ENCODE measurements at places on chromosomes 7 and 10.

GRCh38 chr7:7971308-7972040, 2.9 kb downstream of the GLCCI1 start:
- DNase-seq, result no peak

GRCh38 chr7:148563583-148564274, 26.8 kb upstream of the C7orf33 start:
- DNase-seq, result no peak

DNA sequence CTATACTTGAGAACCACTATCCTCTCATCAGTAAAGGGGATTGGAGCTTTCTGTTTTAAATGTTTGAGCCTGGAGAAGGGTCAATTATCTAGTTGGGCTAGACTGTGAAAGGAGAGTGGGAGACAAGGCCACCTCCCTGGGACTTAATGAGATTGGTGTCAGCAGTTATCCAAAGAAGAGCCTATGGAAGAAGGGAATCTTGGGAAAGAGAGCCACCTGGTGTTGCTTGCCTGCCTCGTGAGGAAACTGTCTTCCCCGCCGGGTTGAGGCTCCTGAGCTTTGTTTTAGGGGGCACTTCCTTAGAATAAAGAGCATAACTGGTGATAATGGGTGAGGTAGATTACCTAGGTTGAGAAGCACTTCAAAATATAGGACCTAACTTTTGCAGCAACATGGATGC, 32.0 kb upstream of the ABCB4 start:
- DNase-seq, result no peak

- DNase-seq, result no peak
Observed at GRCh38 chr10:7895699-7896090, 77.4 kb downstream of the TAF3 start.

DNA sequence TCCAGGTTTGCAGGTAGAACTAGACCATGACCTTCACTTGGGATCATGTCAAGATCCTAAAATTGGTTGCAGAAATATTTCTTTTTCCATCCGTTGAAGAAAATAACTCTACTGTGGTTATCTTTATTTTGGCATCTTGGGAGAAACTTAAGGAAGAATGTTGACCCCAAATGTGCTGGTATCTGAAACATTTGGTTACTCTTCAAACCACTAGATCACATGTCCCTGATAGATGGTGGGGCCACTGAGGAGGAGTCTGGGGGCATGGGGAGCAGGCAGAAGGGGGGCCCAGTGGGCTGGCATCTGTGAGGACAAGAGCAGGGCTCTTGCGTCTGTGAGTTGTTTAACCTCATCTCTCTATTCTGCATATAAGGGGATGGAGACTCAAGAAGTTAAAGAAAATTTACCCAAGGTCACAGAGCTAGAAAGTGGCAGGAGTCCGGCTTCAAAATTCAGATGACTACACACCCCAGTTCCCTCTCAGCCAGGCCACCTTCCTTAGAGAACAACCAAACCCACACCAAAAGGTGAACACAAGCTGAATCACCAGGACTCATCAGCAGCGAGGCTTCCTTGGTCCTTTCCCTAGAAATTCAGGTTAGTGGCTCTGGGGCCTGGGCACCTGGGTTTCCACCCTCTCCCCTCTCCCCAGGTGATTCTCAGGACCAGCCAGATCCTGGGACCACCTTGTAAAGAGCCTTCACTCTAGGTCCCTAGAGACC, 40.6 kb upstream of the SRGN start:
- DNase-seq, result no peak

- no peak for DNase-seq
Observed at GRCh38 chr7:27513885-27514284, 148.8 kb downstream of the HIBADH start.

- no peak for DNase-seq
Observed at GRCh38 chr7:35495377-35495776, 199.6 kb downstream of the HERPUD2 start.

- peak; percentile 25 for DNase-seq
Observed at GRCh38 chr10:78973901-78974616, 94.7 kb upstream of the ZMIZ1 start.

GRCh38 chr10:47388879-47389278, 4.8 kb upstream of the ZNF488 start:
- no peak for DNase-seq

GRCh38 chr7:145605963-145606362, 510.6 kb upstream of the CNTNAP2 start:
- DNase-seq, result no peak

DNA sequence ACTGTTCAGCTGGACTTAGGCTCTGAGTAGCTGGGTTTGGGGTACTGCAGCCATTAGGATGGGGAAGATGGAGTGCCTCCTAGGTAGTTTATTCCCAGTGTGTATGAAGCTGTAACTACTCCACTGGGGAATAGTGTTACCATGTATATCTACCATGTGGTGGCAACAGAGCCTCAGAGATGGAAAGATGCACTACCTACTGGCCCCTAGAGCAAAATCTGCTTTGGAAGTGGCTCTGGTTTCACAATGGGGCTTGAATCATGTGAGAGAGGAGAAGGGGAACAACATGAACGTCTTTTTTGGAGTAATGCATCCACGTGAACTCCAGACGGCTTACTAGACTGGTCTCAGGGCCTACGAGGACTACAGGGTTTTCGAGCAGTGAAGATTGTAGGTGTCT, 167.3 kb downstream of the CALCR start:
- DNase-seq, result no peak

- no peak for DNase-seq
Observed at GRCh38 chr10:127522298-127522697, 26.8 kb upstream of the NPS start.

DNA sequence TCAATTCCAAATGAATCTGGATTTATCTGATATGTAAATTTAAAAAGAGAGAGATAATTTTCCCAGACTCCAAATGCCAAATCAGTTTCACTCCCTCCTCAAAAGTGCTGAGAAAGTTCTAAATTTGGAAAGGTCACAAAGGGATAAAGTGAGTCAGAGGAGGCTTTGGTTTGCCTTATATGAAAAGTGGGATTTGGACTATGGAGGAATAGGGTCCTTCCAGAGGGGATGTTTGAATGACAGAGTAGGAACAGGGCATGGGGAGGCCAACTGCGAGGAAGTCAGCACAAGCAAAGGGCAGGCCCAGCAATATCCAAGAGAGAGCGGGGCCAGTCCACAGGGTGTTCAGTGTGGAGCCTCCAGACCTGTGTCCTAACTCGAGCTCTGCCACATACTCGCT, 9.8 kb upstream of the FAS start:
- DNase-seq, result no peak

DNA sequence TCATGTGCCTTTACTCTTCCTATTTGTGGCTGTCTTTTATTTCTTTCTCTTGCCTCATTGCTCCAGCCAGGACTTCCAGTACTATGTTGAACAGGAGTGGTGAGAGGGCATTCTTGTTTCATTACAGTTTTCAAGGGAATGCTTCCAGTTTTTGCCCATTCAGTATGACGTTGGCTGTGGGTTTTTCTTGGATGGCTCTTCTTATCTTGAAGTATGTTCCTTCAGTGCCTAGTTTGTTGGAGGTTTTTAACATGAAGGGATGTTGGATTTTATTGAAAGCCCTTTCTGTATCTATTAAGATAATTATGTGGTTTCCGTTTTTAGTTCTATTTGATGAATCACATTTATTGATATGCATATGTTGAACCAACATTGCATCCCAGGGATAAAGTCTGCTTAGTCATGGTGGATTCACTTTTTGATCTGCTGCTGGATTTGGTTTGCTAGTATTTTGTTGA, 96.8 kb downstream of the GLCCI1 start:
- DNase-seq, result peak; percentile 36

DNA sequence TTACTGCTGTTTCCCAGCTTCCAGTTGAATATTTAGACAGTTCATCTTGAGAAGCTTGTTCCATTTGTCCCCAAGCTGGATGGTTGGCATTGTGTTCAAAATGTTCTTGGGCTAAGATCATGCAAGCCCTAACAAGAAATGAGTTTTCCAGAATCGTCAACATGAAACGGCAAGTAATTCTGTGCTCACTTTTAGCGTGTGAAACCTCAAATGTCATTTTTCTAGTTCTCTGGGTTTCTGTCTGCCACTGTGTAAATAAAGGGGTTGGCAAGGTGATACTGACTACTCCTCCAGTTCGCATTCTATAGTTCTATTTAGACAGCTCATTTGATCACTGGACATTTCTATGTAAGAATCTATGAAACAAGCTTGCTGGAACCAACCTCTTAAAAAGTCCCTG, 194.0 kb downstream of the AHR start:
- no peak for DNase-seq

GRCh38 chr7:48165157-48165556, 6.1 kb upstream of the ABCA13 start:
- DNase-seq, result no peak

DNA sequence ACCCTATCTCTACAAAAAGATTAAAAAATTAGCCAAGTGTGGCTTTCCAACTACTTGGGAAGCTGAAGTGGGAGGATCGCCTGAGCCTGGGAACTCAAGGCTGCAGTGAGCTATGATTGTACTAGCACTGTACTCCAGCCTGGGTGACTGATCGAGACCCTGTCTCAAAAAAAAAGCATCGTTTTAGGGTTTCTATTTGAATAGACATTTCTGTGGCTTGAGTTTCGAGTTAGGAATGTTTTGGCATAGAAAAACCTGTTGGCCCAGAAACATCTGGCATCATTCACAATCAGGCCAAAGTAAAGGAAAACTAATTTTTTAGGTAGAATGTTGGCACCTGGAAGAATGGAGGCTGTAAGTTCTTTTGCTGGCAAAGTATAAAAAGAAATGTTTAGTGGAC, 72.4 kb downstream of the AUTS2 start:
- DNase-seq, result no peak

DNA sequence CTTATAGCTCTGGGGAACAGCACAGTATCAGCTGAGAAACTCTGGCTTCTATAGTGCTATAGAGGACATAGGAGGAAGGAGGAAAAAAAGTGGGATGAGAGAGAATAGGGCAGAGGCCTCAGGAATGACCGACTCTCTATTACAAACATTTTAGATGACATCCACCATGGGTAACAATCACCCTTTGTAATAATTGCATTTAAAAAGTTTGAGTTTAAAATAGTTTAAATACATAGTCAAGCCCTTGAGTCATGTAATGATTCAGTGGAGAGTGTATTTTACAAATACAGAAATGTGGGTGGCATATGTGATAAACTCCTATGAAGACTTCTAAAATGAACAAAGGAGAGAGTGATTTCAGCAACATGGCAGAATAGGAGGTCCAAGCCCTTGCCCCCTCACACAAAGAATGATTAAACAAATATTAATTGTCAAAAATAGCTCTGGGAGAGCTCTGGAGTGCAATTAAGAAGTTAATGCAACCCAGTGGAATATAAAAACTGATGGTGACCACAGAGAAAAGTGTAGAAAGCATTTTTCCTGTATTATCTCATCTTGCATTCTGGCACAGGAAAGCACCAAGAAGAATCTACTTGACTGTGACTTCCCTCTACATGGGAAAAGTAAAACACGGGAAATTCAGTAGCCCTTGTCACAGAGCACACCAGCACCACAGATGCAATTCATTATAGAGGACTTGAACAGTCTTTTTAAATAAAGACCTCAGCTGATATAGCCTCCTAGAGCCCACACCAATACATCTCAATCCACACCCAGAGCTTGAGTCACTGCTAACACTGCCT, 569.0 kb upstream of the SORCS1 start:
- peak; percentile 33 for DNase-seq

DNA sequence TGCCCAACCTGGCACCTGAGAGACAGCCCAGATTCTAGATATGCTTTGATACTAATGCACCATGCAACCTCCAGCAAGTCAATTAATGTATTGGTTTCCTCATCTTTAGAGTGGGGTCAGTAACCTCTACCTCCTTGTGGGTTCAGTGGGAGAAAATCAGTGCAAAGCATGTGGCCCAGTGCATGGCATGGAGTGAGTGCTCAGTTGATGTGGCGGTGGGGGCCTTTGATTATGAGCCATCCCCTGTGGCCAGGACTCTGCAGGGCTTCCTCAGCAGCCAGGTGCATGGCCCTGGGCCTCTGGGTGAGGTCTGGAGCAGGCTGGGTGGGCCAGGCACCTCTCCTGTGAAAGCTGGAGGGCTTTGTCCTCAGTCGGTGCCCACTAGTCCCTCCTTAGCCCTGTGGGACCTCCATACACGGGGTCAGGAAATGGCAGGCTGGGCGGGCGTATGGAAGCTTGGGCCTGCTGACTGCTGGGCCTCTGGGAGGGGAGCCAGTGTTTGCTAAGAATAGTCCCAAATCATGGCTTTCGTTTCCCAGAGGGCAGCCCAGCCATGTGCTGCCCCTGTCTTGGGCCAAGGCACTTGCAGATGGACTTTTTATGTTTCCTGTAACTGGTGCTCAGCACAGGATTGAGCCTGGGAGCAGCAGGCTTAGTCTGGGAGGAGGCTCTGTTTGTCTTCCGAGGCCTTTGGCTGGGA, 3.4 kb downstream of the PALD1 start:
- no peak for DNase-seq

GRCh38 chr10:75209086-75209920, 1.3 kb upstream of the VDAC2 start:
- no peak for DNase-seq

DNA sequence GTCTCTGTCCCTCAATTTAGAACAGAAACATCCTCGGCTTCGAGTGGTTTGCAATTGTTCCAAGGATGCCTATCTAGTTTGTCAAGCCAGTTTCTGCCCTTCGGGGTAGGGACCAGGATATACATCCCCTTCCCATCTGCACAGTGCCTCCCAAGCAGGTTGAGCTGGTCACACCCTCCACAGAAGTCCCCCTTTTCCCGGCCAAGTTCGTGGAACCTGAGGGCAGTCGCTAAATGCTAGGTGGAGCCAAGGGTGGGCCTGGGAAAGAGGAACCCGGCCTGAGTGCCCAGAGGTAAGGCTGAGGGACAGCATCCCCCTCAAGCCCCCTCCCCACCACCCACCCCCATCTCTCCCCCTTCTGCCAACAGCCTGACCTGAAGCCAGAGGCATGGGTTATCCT, 62.4 kb upstream of the NANOS1 start:
- DNase-seq, result no peak

- DNase-seq, result no peak
Observed at GRCh38 chr7:77284616-77285015, 85.0 kb upstream of the FGL2 start.

DNA sequence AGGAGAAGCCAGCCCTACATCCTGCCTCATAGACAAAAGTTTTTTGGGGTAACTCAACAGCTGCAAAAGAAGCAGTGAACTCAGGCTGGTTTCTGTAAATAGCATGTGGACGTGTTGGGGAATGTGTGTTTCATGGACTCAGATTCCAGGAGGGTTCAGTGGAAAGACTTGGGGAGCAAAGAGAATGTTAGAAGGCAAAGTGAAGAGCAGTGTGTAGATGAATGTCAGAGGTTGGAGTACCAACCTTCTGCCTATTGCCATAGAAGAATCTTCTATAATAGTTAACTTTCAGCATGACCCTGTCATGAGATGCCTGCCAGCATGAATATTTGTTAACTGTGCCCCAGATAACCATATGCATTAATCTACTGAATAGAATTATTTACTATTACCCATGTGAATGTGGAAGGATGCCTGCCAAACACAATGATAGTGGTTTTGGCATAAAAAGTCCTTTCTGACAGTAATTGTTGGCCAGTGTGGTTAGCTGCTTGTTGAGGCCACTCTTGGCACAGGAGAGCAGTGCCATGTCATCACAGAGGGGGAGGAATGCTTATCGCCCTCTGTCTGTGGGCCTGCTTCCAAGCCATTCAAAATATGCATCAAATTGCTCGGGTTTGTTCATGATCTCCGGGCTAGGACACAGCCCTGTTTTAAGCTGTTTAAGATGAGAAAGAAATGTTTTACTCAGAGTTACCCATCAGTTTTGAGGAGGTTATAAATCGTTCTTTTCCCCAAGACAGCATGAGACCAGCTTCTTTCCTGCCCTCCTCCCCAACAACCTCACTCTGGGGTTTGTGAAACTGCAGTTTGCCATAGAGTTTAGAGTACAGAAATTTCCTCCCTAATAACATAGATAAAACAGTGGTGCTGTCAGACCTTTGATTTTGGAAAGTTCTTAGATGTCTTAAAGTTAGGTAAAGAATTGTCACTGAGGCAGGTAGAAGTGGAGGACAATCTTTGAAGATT, 165.3 kb downstream of the WNT2 start:
- DNase-seq, result peak; percentile 92

All from GM04504 (cell line).